ENCODE measurements at places on chromosomes 16 and 17.

- no peak for DNase-seq
Measured at GRCh38 chr16:30728899-30729672, 19.1 kb upstream of the PHKG2 start.

DNA sequence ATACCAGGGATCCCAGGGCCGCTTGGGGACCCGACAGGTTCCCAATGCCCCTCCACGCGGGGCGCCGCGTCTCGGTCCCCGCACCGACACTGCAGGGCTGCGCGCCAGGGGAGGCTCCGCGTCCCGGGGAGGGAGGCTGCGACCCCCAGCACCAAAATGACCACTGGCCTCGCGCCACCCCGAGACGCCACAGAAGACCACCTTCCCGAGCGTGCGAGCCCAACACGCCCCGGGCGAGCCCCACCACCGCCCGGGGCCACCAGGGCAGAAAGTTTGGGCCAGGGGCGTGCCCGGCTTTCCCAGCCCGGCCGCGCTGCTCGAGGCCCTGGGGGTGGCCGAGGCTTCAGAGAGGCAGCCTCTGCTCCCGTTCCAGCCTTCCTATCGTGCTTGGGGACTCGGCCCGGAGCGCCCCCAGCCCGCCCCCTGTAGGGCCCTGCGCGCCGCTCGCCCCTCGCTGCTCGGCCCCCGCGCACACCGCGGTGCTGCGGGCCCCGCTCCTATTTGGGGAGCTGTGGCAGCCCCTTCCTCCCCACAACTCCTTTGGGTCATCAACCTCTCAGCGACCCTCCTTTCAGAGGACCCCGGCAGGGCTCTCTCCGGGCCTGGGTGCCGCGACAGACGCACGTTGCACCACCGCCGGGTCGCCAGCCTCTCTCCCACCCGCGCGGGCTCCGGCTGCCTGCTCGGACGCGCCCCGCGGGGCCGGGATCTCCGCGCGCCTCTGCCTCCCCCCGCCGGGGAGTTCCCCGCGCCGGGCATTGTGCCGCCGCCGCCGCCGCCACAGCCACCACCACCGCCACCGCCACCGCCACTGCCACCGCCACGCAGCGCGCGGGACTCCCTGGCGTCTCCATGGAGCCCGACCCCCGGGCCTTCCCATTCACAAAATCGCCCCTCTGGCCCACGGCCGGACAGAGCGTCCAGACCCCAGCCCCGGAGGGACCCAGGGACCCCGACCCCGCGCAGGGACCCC is 892 bp downstream of the RBFOX3 start:
- DNase-seq, result no peak

DNA sequence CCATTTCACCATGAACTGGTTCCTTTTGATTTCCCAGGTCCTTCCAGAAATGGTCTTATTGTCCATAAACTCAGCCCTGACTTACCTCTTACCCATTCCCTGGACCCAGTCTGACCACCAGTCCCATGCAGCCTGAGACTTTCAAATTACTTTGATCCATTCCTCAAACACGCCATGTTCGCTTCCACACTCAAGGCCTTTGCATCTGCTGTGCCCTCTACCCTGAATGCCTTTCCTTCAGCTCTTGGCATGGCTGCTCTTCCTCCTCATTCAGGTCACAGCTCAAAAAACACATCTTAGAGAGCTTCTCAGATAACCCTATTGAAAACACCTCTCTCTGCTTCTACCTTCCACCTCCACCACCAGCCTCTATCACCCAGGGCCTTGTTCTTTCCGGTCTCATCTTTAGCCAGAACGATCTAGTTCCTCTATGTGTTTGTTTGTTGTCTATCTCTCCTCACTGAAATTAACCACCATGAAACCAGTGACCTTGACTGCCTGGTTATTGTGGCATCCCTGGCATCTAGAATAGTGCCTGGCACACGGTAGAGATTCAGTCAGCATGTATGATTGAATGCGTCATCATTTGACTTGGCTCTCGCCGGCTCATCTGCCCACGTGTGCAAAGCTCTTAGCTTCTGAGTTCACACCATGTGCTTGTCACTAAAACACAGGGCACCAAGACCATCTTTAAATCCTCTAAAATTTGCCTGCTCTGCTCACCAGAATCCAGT is 12.8 kb downstream of the CRYM start:
- DNase-seq, result no peak

DNA sequence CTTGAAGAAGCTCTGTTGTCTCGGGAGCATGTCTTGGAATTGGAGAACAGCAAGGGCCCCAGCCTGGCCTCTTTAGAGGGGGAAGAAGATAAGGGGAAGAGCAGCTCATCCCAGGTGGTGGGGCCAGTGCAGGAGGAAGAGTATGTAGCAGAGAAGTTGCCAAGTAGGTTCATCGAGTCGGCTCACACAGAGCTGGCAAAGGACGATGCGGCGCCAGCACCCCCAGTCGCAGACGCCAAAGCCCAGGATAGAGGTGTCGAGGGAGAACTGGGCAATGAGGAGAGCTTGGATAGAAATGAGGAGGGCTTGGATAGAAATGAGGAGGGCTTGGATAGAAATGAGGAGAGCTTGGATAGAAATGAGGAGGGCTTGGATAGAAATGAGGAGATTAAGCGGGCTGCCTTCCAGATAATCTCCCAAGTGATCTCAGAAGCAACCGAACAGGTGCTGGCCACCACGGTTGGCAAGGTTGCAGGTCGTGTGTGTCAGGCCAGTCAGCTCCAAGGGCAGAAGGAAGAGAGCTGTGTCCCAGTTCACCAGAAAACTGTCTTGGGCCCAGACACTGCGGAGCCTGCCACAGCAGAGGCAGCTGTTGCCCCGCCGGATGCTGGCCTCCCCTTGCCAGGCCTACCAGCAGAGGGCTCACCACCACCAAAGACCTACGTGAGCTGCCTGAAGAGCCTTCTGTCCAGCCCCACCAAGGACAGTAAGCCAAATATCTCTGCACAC is 21.2 kb downstream of the AKAP1 start:
- no peak for DNase-seq

DNA sequence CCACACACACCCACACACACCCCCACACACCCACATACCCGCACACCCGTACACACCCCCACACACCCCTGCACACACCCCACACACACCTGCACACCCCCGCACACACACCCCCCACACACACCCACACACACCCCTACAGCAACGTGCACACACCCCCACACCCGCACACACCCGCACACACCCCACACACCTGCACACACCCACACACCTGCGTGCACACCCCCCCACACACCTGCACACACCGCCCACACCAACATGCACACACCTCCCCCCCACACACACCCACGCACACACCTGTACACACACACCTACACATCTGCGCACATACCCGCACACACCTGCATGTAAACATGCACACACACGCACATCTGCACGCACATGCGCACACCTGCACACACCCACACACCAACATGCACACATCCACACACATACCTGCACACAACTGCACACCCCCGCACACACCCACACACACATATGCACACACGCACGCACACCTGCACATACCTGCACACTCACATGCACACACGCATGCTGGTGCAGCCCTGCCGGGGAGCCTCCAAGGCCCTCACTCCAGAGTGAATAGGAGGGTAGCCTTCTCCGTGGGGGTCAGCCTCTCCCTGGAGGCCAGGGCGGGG is 7.5 kb downstream of the ASPSCR1 start:
- DNase-seq, result no peak

GRCh38 chr17:58932956-58933355 is 173.7 kb downstream of the TRIM37 start:
- no peak for DNase-seq

GRCh38 chr16:86604436-86605193 is 26.3 kb downstream of the FOXL1 start:
- DNase-seq, result peak; percentile 8

DNA sequence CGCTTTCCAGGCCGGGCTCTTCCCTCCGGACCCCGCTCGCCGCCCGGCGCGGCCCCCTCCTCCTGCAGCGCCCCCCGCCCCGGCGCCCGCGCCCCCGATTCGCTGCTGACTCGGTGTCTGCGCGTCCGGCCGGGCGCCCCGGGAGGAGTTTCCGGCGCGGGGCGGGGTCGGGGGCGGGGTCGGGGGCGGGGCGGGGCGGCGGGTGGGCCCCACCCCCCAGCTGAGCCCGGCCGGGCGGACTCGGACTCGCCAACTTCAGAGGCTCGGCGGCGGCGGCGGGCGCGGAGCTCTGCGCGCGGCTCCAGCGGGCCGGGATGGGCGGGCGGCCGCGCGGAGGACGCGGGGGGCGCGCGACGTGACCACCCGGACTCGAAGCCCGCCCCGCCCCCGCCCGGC is at the start of gene METRNL:
Gene METRNL, plus strand, starts transcription at position 258 of the 396 bp plus-strand sequence. CDS start 207 bp downstream, outside the sequence.
- DNase-seq, result peak; percentile 49

DNA sequence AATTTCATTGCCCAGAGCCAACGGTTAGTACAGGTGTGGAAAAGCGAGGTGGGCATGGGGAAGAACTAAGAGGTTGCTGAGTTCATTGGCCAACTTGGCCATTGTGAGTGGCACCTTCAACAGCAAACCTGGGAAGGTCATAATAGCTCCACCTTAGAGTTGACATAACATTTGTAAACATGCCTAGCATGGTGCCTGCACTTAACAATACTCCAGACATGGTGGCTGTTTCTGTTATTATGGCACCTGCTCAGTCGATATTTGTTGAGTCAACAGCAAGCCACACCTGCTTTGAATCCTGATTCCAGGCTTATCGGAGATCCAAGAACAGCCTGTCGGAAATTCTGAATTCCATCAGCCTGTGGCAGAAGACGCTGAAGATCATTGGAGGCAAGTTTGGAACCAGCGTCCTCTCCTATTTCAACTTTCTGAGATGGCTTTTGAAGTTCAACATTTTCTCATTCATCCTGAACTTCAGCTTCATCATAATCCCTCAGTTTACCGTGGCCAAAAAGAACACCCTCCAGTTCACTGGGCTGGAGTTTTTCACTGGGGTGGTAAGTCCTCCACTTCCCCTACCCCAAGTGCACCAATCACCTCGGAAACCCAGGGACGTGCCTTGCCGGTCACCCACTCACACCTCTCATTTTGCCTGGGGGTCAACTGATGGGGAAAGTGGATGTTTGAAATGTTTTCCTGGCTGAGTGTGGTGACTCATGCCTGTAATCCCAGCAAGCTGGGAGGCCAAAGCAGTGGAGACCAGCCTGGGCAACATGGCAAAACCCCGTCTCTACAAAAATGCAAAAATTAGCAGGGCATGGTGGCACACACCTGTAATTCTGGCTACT is 46.0 kb downstream of the TMC5 start:
- no peak for DNase-seq
